ENCODE measurements at places on chromosomes 6 and 20.

GRCh38 chr6:69622924-69623323, 173.9 kb downstream of the LMBRD1 start:
- no peak for DNase-seq

GRCh38 chr6:9204171-9204570, 768.8 kb upstream of the SLC35B3 start:
- no peak for DNase-seq

- DNase-seq: no peak
Measured at GRCh38 chr6:122861594-122861993, 72.5 kb downstream of the SMPDL3A start.

GRCh38 chr20:10539818-10540553, 104.9 kb downstream of the SLX4IP start:
- DNase-seq: no peak

- DNase-seq: no peak
Measured at GRCh38 chr20:32006841-32007786, 3.1 kb upstream of the CCM2L start.

DNA sequence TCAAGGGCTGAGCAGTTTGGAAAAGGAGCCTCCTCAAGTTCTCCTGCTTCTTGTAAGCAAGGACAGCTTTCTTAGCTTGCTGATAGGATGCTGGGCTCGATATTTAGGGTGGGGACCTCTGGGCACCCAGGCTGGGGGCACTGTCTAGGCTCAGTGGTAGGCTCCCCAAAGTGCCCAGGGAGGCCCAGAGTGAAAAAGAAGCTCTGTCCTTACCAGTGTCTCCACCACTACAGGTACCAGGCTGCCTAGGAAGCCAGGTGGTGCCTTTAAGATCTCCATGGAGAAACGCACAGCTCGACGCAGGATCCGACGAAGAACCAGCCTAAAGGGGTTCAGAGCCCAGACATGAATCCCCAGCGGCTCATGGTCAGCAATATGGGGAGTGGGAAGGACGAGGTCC, 6.4 kb downstream of the AARS2 start:
- DNase-seq: no peak

GRCh38 chr6:105940990-105941389, 145.1 kb upstream of the PRDM1 start:
- no peak for DNase-seq

GRCh38 chr6:100775667-100776066, 105.5 kb downstream of the ASCC3 start:
- peak; percentile 15 for DNase-seq

DNA sequence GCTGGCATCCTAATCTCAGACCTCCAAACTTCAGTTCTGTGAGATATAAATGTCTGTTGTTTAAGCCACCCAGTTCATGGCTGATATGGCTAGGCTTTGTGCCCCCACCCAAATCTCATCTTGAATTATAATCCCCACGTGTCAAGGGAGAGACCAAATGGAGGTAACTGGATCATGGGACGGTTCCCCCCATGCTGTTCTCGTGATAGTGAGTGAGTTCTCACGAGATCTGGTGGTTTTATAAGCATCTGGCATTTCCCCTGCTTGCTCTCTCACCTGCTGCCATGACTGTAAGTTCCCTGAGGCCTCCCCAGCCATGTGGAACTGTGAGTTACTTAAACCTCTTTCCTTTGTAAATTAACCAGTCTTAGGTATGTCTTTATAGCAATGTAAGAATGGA, 56.7 kb downstream of the KIAA0319 start:
- DNase-seq: no peak

GRCh38 chr20:20782755-20783154, 70.3 kb upstream of the RALGAPA2 start:
- no peak for DNase-seq

- DNase-seq: no peak
Measured at GRCh38 chr6:55836945-55837344, 38.4 kb downstream of the BMP5 start.

DNA sequence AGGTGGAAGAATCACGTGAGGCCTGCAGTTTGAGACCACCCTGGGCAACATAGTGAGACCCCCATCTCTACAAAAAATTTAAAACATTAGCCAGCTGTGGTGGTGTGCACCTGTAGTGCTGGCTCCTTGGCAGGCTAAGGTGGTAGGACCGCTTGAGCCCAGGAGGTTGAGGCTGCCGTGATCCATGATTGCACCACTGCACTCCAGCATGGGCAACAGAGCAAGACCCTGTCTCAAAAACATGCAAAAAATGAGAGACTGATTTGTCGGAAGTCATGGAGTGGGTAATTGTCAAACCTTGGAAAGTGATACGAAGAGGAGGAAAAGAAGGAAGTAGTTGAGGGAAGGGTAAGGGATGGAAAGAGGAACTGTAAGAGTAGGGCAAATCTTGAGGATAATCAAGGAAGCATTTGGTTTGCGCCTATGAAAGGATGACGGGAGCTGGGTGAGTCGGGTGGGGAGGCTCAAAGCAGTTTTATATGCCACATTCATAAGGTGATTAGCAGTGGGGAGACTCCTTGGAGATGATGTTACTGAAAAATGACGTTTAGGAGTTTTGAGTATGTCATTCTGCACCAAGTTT, 14.5 kb downstream of the L3MBTL3 start:
- no peak for DNase-seq

DNA sequence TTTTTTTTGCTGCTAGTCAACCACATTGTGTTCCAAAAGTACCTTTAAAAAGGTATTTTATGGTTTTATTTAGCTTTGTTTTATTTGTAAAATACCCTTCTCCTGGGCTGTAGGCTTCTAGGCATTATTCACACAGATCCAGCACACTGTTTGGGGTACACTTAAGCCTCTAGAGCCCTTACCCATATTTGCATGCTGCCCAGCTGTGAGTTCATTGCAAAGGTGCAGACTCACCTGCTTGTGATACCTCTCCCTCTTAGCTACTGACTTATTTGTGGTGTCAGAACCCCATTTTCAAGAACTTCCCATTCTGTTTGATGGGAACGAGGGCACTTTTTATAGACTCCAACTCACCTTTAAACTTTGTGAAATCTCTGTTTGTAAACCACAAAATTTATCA, 69.8 kb downstream of the RIN2 start:
- no peak for DNase-seq

GRCh38 chr6:35042031-35042815, 98.9 kb downstream of the TCP11 start:
- no peak for DNase-seq

DNA sequence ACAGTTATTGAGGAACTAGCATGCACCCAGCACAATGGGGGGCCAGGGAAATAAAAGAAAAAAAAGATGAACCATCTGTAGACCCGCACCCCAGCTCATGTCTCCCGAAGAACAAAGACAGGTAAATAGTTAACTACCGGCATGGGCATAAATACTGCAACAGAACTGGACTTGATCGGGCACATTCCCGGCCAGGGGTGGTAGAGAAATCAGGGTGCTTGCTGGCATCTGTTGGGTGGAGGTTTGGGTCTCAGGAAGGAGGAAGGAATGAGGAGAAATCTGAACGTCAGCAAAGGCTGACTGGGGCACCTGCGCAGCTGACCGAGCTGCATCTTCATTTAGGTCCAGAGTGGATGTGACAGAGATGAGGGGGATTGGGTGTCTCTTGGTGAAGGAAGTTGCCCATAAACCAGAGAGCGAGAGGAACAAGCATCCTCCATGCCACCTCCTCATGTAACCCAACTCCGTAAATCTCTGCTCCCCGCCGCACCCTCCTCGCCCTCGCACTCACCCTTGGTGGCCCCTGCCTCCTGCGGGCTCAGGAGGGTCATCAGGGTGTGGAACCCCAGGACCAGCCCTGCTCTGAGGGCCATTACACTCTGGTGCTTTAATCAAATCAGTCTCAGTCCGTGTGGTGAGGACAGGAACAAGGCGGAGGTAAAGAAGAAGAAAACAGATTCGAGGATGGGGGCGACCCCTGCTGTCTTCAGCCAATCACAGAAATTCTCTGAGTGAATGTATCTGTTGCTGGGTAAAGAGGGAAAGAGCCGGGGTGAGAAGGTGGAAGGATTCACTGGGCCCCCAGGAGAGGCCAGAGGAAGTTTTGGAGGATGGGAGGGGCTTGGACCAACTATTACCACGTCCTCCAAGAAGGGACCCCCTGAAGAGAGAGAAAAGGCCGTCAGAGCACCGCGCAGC, at the start of gene HLA-DOA:
TSS of gene HLA-DOA (minus strand) at position 648 of the 918 bp plus-strand sequence.
- no peak for DNase-seq

DNA sequence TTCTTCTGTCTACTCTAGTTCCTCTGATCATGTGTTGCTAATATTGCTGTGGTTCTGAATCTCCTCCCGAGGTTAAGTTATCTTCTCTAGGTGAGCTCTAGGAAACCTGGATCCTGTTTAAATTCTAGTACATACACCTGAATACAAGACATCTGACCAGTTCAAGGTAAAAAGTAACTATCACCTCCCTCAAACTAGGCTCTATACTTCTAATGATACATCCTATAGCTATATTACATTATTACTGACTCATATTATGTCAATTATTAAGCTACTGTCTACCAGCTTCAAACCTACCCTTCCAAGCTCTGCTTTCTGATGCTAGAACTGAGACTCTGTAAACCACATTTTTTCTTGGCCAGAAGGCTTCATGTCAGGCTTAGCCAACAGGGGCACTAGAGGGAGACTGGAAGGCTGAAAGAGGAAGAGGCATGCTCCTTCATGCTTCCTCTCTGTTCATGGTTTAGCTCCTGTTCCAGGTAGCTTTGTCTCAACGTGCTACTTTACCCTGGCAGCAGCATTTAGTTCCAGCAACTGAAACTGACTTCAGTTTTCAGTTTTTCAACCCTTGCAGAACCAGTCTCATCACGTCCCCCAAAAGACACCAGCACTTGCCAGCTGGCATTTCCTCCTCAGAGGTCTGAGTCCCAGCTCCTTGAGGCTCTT, 148.4 kb upstream of the TOP1 start:
- DNase-seq: no peak

DNA sequence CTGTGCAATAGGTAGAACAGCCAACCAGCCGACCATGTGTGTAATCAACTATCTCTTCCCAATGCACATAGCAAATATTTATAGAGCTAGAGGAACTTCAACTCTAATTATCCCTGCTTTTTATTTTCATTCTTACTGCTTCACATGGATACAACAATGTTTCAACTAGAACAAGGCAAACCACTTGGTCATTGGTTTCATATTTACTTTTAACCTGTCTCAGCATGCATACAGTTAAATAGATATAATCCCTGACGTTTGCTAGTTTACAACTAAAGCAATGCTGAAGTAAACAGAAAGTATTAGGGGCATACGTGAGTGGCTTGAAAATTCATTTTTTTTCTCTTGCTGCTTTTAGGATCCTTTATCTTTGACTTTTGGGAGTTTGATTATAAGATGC, 318.5 kb upstream of the MAP3K7 start:
- DNase-seq: no peak

- DNase-seq: no peak
Measured at GRCh38 chr6:89979481-89980119, 85.3 kb downstream of the GJA10 start.

DNA sequence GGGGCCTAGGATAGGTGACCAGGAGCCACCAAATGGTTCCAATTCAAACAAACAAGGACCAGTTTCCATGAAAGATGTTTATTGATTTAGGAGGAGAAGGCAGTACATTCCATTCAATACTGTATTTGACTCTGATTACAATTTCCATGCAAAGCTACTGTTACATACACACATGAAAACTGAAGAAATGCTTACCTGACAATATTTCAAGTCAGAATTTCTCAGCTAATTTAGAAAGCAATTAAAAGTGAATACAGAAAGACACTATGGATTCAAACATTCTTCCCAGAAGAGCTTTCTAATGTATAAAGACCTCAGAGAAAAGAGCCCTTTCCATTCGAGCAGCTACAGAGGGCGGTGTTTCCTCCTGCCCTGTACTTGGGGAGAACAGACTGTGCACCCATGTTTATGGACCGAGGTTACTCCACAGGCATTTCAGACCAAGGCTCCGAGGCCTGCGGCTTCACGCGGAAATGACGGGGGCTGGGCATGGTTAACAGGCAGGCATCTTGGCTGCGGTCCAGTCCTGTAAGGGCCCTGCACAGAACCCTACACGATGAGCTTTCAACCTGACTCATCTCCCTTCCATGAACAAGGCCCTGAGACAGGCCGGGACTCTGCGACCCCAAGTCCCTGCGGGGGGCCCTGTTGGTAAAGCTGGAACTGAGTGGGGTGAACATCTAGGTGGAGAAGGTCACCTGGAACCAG, 25.7 kb upstream of the TCFL5 start:
- DNase-seq: no peak

- no peak for DNase-seq
Measured at GRCh38 chr20:59253779-59254319, 46.6 kb upstream of the EDN3 start.

- DNase-seq: peak; percentile 1
Measured at GRCh38 chr6:158131926-158132325, 36.1 kb downstream of the SERAC1 start.

DNA sequence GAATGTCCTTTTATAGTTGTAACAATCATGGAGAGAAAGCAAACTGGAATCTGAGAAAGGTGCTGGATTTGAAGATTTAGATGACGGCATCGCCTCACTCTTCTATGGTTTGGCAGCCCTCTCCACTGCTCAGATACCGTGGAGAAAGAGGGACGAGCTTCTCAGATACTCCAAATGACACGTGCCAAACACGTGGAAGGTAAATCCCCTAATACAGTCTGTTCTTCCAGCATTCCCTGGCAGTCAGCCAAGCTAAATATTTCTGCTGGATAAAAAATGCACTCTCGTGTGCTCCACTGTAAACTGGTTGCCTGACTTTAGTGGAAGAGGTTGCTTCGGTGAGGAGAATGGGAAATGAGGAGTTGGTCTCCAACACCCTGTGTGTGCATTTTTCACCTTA, 16.7 kb upstream of the PRDM1 start:
- peak; percentile 49 for DNase-seq

DNA sequence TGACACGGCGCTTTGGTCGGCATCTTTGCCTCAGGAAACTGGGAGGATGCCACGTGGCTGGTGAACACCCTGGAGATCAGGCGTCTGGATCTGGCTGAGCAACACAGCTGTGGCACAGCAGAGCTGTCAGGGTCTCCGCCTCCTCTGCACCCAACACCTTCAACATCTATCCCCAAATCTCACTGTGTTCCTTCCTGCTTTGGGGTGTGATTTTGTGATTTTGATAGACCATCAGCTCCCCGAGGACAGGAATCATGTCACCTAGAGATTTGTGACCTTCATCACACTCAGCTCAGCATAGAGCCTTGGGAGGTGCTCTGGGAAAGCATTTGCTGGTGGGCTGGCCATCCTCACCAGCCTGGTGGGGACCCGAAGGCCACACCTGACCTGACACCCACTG, 203.7 kb upstream of the FOXQ1 start:
- DNase-seq: no peak
